ENCODE measurements at places on chromosomes 1 and 21.
A peak's percentile ranks its signal among the peaks of the same experiment; 100 is the strongest.

- no peak for DNase-seq
Measured at GRCh38 chr1:24177161-24177560, 9.9 kb downstream of the IFNLR1 start.

GRCh38 chr1:153260585-153261280 lies 1.2 kb downstream of the LORICRIN start:
- no peak for DNase-seq

DNA sequence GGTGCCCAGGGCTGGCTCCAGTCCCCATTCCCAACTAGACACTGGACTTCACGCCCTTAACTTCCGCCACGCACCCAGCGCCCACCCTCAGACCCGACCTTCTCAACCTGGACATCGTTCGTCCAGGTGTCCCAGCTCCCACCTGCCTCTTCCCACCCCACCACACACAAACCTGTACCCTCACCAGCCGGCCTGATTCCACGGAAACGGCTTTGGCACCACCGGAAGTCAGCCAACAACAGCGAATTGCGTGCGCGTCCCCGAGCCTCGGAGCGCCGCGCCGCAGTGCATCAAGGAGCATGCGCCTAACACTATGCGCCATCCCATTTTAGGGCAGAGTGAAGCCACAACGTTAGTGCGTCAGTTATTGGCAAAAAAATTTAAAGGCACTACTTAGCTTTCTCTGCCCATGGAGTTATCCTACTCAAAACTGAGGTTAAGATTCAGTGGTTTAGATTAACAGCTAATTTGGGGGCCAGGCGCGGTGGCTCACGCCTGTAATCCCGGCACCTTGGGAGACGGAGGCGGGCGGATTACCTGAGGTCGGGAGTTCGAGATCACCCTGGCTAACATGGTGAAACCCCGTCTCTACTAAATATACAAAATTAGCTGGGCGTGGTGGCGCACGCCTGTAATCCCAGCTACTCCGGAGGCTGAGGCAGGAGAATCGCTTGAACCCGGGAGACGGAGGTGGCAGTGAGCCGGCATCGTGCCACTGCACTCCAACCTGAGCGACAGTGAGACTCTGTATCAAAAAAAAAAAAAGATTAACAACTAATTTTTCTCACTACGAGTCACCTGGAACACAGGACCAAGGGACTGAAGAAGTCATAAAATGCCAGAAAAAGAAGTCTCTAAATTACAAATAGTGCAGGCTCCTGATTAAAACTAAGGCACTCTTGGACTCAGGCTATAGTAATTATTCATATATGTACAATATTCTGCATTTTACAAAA lies at the start of gene GON4L:
TSS of gene GON4L (minus strand) at position 240 of the 956 bp plus-strand sequence. CDS start 3,434 bp downstream, outside the sequence.
- DNase-seq: peak; percentile 92

GRCh38 chr1:226446094-226446493 lies 38.2 kb upstream of the PARP1 start:
- no peak for DNase-seq

DNA sequence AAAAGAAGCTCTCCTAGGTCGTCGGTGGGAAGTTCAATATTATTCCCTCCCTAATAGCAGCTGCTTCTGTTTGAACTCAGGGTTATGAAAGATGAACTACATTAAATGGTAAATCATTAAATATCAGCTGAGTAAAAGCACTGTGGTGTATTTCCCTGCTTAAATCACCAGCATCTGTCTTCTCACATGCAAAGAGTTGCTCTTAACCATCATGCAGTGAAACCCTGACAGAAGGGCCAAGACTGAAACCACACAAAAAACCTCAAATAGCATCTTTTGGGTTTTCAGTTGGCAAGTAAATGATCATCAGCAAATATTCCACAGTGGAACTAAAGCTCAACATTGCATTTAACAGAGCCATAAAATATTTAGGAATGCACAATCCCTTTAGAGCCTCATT lies 380.0 kb upstream of the ADGRL2 start:
- no peak for DNase-seq

- DNase-seq: no peak
Measured at GRCh38 chr1:28118640-28119307, 30.4 kb upstream of the EYA3 start.

GRCh38 chr21:35537604-35538003 lies 488.5 kb upstream of the RUNX1 start:
- DNase-seq: no peak

DNA sequence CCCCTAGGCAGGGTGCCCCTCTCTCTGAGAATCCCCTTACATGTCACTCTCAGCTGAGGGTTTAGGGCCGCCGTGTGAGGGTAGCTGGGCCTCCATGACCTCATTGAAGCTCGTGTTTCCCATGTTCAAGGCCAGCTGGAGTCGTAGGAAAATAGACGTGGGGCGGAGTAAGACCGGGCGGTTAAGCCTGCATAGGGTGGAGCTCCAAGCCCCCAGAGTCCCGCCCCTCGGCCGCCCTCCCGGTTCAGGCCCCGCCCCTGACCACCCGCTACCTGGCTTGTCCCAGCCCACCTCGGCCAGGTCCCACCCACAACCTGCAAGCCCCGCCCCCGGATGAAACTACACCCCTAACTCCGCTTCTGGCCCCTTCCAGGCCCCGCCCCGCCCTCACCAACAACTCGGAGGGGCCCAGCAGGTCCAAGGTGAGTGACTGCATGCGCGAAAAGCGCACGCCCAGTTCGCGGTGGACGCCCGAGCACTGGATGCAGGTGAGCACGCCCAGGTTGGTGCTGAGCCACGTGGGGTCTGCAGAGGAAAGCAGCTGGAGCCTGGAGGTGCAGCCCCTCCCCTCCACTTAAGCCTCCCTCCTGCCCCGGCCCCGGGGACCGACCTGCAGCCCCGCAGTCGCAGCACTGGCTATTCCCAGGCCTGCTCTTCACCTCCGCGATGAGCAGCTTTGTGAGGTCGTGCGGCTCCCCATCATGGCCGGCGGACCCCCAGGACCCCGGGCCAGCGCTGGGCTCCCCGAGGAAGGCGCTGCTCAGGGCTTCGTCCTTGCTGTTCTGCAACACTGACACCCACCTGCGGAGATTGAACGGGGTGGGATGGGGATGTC lies 12.2 kb upstream of the TCEA3 start:
- DNase-seq: peak; percentile 68

GRCh38 chr1:200971955-200972711 lies 51.4 kb downstream of the KIF21B start:
- peak; percentile 75 for DNase-seq

GRCh38 chr1:61190153-61190552 lies 107.8 kb downstream of the NFIA start:
- no peak for DNase-seq

- no peak for DNase-seq
Measured at GRCh38 chr1:180057883-180058396, 96.7 kb upstream of the QSOX1 start.

- no peak for DNase-seq
Measured at GRCh38 chr21:38544661-38545060, 46.4 kb upstream of the ERG start.

GRCh38 chr21:25234857-25235801 lies 372.2 kb downstream of the MRPL39 start:
- no peak for DNase-seq

DNA sequence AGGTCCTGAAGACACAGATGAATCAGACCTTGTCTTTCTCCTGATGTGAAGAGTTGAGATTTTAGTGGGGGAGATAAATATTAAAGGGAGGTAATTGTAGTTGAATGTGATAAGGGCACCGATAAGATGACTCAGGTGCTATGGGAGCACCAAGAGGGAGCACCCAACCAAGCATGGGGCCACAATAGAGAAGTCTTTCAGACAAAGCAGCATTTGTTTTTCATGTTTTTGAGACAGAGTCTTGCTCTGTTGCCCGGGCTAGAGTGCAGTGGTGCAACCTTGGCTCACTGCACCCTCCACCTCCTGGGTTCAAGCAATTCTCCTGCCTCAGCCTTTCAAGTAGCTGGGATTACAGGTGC lies 16.2 kb downstream of the SZT2 start:
- no peak for DNase-seq

GRCh38 chr1:26109229-26110164 lies 2.1 kb upstream of the PDIK1L start:
- DNase-seq: no peak

GRCh38 chr21:44985441-44986401 lies 45.9 kb downstream of the SLX9 start:
- no peak for DNase-seq

DNA sequence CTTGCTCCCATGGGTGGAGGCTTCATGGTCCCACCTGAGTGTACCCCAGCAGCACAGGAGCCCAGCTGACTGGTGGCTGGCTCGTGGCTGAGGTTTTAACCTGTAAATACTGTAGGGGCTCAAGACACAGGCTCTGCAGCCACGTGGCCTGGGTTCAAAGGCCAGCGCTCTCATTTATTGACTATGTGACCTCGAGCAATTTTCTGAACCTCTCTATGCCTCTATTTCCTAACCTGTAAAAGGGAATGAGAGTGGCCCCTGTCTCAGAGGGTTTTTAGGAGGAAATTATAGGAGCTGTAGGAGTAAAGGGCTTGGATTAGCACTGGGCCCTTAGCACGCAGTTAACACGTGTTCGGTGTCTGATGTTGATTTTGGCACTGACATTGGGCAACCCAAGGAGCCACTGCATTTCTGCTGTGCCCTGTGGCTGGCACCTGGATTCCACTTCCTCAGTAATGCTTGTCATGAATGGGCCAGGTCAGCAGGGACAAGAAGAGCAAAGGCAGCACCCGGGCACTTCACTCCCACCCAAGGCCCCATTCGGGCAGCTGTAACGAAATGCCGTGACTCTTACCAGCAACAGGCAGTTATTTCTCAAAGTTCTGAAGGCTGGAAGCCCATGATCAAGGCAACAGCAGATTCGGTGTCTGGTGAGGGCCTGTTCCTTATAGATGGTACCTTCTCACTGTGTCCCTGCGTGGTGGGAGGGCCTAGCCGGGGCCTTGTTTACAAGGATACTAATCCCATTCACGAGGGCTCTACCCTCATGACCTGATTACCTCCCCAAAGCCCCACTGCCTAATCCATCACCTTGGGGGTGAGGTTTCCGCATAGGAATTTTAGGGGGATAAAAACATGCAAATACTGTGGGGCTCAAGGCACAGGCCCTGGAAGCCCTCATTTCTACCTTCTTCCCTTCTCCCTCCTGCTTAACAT lies 25.2 kb downstream of the ARHGEF10L start:
- DNase-seq: peak; percentile 75
